AG04449 (cell line): ENCODE measurements at places on chromosomes 13 and 19.

DNA sequence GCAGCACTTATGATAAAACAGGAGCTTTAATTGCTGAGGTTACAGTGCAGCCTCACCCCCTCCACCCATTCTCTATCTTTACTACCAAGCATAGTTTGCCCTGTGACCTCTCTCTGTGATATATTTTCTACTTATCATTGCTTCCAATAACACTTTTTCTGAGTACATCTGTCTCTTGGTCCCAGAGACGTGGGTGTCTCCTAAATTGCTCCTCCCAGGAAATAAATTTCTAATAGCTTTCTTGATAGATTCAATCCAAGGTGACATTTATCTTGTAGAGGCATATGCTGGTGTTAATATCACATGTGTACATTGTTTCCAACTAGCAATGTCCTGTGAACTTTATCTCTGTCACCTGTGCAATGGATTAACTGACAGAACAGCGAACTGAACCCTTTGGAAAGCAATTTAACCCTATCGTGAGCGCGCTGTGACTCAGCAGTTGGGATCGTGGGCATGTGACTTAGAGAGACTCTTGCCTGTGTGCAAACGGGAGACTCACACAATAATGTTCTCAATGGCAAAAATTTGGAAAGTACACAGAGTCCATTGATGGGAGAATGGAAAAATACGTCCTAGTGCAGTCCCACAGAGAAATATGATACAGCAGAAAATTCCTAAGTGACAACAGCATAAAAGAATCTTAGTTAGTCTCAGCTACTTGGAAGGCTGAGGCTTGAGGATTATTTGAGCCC is 7.0 kb upstream of the MAP2K2 start:
- peak; percentile 46 for DNase-seq

DNA sequence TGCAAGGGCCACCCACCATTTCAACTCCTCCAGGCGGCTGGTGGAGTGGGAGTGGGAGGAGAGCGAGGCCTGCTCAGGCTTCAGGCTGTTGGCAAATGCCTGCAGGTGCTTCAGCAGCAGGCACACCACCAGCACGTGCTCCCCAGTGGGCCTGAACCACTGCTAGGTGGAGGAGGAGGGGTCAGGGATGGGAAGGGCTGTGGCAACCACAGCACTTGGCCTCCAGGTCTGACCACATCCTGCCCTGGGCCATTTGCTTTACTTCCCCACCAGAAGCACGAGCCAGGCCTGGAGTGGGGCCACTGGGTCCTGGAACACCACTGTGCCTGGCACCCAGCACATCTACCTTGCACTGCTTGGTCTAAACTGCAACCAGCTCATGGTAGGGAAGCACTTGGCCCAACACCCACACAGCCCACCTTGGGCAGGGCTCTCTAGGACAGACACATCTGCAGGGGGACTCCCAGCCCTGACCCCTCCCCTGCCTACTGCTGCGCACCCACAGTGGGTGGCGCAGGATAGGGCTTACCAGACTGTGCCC is 26.2 kb downstream of the TUBA3C start:
- DNase-seq: no peak

GRCh38 chr13:94309576-94309975 is 169.9 kb downstream of the DCT start:
- no peak for DNase-seq

DNA sequence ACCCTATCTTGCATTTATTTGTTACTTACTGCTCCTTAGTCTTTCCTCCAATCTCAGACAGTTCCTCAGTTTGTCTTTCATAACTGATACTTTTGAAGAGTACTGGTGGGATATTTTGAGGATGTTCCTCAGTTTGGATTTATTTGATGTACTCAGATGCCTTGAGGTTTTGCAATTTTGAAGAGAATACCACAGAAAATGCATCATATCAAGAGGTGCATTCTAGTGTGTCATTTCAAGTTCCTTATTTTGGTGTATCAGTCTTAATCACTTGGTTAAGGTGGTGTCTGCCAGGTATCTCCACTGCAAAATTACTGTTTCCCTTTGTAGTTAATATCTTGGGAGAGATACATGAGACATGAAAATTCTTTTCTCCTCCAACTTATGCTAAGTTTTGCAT is 75.1 kb downstream of the URI1 start:
- DNase-seq: no peak

DNA sequence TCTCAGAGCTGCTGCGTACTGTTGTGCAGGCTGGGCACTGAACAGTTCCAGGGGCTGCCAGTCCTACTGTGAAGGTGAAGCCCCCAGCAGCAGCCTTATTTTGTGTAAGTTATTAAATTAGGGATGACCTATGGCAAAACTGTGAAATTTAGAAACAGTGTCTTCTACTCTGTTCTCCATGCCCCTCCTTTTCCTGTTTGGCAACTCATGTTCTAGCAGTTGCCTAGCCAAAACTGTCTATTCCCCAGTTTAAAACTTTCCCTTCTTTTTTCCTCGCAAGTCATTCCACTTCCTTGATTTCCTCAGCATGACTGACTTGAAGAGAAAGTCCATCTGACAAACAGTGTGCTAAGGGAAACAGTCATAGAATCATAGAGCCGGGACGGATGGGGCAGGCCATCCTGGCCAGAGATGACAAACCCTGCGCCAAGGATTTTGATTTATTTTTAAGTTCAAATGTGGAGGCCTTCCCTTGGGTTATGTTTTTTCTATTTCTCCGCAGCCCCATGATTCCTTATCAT is 78.1 kb upstream of the OLFM4 start:
- no peak for DNase-seq

GRCh38 chr19:33639035-33639681 is 17.4 kb downstream of the CHST8 start:
- no peak for DNase-seq

DNA sequence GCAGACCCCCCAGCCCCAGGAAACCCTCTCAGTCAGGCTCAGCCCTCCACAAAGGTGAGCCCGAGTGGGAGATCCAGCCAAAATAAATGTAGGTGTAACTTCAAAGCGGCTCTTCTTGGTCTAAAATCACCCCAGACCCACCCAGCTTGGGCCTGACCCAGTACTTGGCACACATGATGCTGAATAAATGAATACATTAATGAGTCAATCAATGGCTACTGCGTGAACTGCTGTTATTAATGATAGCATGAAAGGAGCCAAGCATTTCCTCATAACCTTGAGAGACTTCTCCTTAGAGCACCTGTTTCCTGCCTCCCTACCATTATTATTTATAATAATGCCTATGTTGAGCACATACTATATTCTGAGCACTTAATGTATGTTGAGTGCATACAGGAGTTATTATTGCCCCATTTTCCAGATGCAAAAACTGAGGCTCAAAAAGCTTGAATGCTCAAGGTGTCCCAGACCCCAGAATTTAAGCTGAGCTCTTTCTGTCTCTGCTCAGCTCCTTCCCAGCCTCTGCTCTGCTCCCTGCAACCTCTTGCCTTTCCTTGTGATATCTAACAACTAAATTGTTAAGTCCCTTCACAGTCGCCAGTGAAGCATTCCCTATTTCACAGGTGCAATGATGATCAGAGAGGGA is 4.3 kb downstream of the NOTCH3 start:
- no peak for DNase-seq

DNA sequence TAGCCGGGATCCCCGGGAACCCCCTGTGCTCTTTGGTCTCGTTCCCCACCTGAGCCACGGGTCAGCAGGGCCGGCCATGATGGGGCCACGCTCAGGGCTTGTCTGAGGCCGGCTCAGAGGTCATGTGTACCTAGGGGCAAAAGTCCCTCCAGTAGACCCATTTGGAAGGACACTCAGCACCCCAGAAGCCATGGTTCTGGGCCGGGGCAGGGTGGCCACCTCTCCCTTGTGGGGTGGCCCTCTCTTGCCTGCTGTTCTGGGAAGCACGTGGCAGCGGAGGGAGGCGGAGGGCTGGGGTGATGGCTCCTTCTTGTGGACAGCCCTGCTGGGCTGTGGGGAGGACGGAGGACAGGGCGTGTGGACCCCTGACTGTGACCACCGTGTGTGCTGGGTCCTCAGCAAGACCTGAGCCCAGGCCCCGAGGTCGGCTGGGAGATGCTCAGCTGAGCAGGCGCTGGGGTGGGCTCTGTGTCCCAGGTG is 6.4 kb upstream of the PEAK3 start:
- DNase-seq: no peak
